Neural crest cell (in vitro differentiated cells): ENCODE measurements at places on chromosomes 6 and 20. TPM values are rescaled to one million over a fixed set of nuclear protein-coding genes. Genes with fewer than 3 reads are reported as not detected.

SPATA2 gene
- 10.3 and 10.5 TPM in 2 replicates for total RNA-seq

SIGLEC1 gene
- not detected in 2 replicates for total RNA-seq

OR2W1 gene
- total RNA-seq = not detected in 2 replicates

DNMT3B gene
- total RNA-seq = 57.3 and 58.0 TPM in 2 replicates

SAMD10 gene
- 6.4 and 8.0 TPM in 2 replicates for total RNA-seq

TUBB2B gene
- 655 and 665 TPM in 2 replicates for total RNA-seq

MAP3K5 gene
- 0.09 TPM in 2 replicates for total RNA-seq

SNAP91 gene
- total RNA-seq = 8.1 and 8.7 TPM in 2 replicates

SLC52A3 gene
- not detected in 2 replicates for total RNA-seq

KCNK5 gene
- 30.4 and 32.7 TPM in 2 replicates for total RNA-seq
